ENCODE measurements at places on chromosomes 7 and 10.

GRCh38 chr10:84076540-84077195, 62.6 kb upstream of the GHITM start:
- no peak for DNase-seq

GRCh38 chr7:74355091-74355490, 65.9 kb downstream of the CLIP2 start:
- no peak for DNase-seq

GRCh38 chr10:60958892-60959601, 15.1 kb upstream of the RHOBTB1 start:
- no peak for DNase-seq

- DNase-seq: no peak
Observed at GRCh38 chr10:133127291-133128125, 32.5 kb upstream of the KNDC1 start.

- DNase-seq: no peak
Observed at GRCh38 chr10:68869623-68870022, 31.5 kb upstream of the DDX50 start.

DNA sequence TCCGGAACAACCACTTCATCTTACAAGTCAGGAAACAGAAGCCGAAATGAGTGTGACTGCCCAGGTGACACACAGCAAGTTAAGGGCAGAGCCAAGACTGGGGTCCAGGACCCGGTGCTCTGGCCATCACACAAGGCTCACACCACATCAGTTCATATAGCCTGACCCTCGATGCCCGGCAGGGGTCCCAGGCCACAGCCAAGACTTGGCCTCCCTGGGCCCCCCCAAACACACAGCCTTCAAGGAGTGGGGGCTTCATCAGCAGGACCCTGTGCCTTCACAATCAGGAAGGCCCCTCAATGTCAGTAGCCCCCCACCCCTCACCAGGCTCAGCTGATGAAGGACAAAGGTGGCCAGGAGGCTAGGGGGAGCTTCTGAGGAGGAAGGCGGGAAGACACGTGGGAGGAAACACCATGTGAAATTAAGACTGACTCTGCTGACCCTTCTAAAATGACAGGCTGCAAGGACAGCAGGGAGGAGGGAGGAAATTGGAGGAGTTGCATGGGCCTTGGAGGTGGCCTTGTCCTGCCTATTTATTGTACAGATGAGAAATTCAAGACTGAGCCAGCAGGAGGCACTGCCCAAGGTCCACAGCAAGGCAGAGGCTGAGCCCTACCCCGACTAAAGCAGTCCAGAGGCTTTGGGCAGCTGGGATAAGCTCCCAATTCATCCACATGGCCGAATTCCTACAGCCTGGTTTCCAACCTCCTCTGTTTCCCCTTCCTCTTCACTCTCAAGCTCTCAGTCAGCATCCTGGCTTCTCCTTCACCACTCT, 216.1 kb upstream of the ZMIZ1 start:
- DNase-seq: no peak

DNA sequence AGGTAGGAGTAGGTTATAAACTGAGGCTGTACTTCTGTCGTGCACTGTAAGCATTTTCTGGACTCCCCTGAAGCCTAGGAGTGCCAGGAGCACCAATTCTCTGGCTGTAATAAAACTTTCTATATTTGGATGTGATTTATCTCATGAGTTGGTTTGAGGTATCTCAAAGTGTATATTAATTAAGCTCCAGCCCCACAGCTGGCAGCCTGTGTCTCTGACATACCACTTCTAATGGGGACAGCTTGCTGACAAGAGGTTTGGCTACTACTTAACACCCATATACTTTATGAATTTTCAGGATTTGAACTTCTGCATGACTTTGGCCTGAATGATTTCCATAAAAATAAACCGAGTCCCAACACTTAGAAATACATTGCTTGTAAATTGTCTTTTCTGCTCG, 35.2 kb downstream of the CFAP58 start:
- no peak for DNase-seq

GRCh38 chr10:51000976-51001375, 73.3 kb upstream of the PRKG1 start:
- no peak for DNase-seq

DNA sequence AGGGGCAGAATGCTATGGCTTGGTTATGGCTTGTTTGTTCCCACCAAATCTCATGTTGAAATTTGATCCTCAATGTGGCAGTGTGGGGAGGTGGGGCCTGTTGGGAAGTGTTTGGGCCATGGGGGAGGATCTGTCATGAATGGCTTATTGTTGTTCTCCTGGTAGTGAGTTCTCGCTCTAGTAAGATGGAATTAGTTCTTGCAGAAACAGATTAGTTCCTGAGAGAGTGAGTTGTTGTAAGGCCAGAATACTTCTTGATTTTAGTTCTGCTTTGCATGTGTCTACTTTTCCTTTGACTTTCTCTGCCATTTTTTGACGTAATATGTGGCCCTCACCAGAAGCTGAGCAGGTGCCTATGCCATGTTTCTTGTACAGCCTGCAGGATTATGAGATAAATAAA, 188.2 kb downstream of the KIF20B start:
- no peak for DNase-seq

DNA sequence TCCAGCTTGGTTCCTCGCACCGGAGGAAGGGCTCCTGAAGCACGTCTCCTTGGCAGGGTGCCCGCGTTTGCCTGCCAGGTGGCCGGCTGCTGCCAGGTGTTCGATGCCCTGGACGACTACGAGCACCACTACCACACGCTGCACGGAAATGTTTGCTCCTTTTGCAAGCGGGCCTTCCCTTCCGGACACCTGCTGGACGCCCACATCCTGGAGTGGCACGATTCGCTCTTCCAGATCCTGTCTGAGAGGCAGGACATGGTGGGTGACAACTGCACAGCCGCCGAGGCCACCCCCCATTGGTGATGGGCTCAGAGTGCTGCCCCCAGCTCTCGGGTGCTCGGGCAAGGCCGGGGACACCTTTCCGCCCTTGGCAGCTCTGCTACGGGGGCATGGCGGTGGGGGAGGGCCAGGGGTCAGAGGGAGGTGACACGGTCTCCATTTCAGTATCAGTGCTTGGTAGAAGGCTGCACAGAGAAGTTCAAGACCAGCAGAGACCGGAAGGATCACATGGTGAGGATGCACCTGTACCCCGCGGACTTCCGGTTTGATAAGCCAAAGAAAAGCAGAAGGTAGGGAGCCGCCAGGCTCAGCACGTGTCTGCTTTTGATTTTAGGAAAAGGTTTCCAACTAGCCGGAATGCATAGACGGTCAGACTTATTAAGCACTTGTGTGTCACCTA, 1.1 kb downstream of the ZNF511 start:
- DNase-seq: no peak

DNA sequence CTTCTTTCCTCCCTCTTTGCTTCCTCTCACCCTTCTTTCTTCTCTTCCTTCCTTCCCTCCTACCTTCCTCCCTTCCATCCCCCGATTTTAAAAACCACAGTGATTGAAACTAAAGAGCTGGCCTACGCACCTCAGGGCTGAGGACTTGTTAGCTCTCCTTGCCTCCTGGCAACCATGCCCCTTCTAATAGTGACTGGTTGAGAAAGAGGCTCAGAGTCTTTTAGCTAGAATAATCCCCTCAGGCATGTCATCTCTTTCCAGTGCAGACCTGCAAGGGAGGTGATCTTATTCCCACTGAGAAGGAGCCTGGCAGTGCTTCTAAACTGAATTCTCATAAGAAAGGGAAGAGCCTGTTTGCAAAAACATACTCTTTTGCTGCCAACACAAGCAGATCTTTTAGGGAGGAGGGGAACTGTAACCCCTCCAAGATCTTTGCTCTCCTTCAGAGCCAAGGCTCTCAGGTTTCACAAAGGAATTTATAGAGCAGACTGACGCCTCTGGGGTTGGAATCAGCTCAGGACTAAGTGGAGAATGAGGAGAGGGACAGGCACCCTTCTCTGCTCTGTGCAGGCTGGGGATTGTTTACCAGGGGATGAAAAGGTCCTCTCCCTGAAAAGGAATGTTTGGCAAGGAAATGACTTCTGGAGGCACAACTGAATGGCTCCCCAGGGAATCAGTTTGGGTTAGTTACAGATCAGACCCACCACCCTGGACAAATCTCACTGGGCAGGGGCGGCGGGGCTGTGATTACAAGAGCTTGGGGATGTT, 9.4 kb upstream of the ANKRD1 start:
- DNase-seq: no peak

- no peak for DNase-seq
Observed at GRCh38 chr7:152937282-152937681, 177.7 kb downstream of the ACTR3B start.

DNA sequence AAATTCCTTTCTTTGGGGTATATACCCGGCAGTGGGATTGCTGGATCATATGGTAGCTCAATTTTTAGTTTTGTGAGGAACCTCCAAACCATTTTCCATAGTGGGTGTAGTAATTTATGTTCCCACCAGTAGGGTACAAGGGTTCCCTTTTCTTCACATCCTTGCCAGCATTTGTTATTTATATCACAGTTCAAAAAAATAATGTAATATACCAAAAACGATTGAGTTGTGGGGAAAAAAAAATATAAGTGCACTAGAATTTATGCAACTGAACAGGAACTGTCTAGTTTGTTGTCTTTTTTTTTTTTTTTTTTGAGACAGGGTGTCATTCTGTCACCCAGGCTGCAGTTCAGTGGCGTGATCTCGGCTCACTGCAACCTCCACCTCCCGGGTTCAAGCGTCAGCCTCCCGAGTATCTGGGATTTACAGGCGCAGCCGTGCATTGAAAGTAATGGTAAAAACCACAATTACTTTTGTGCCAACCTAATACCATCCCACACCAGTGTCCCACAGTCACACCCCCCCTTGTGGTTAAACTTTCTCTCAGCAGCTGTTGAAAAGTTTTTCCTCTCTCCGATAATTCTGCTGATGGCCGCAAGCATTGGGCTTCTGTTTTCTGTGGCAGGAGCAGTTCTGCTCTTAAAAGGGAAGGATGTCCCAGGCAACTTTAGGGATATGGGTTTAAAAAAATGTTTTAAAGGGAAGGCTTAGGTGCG, 6.8 kb upstream of the LAT2 start:
- no peak for DNase-seq

- no peak for DNase-seq
Observed at GRCh38 chr7:86598721-86599120, 45.0 kb upstream of the GRM3 start.

DNA sequence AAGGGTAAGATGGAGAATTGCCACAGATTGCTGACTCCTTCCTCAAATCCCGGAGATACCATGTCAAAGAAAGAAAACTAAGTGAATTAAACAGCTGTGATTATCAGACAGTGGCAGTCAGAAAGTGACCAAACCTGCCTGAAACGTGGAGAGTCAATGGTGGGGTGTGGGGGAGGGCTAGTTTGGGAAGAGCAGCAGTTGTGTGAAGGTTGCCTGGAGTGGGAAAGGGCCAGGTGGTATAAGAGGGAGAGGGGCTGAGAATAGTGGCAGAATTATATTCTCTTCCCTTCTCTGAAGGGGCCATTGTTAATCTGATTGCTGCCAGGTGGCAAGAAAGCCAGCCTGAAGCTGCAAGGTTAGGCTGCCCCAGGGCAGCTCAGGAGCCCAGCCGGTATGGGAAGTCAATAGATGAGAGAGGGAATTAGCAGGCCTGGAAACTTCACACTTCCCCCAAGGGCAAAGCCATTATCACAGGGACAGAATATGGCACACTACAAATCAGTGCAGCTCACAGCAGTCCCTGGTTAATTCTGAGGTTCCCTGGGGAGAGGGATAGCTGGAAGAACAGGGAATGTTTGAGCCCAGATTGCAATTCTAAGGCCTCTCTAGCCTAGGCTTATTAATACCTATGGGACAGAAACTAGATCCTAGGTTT, 83.9 kb upstream of the ITGB1 start:
- no peak for DNase-seq

GRCh38 chr7:44044315-44045225, at the start of gene DBNL:
Gene DBNL (plus strand): TSS chr7:44044702. CDS start chr7:44044738, 36 bp downstream.
- DNase-seq: peak; percentile 91

DNA sequence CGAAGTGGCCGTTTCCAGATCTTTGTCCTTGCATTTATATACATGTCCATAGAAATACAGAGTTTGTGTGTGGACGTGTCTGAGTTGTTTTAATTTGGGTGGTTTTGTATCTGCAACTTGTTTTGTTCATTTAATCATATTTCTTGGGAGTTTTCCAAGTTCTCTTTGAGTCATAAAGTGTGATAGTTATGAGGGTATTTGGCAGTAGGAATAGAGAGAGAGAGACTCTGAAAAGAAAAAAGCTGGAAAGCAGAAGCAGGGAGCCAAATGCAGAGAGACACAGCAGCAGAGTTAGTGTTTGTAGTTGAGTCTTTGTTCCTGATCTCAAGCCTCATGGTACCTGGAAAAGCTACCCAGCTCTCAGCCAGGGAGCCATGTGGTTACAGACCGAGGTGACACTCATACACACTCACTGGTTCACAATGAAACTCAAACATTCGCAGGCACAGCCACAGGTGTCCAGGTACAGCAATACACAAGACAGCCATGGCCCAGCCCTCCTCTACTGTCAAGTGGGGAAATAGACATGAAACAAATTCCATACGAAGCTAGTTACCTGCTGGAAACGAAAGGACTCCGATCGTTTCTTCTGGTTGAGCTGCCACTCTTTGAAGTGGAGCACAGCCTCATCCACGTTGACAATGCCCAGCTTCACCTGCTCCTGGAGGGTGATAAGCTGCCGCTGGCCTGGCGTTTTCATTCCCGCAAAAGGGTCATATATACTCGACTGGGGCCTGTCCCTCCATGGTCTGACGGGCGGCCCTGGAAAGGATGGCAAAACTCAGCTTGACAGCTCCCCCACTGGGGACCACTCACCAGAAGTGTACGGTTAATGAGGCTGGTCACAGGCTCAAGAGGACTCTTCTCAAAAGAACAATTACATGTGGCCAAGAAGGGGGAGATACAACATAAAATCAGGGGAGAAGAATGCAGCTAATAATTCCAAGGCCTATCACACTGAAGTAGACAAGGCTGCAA, 33.3 kb upstream of the TM9SF3 start:
- DNase-seq: no peak

DNA sequence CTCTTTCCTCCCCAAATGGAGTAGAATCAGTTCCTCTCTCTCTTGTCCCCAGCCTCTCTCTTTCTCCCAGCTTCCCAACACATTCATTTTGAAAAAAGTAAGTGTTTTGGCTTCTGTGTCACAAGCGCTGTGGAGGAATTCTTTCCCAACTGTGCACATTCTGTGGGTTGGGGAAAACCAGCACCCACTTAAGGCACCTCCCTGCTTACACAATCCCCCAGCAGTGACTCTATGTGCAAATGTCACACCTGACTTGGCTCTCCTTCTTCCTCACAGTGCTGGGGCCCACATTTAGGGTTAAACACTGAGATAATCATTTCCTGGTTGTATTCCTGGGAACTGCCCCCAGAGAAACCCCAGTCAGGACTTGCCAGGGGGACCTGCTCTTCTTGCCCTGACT, 358.1 kb upstream of the ZNF32 start:
- no peak for DNase-seq

DNA sequence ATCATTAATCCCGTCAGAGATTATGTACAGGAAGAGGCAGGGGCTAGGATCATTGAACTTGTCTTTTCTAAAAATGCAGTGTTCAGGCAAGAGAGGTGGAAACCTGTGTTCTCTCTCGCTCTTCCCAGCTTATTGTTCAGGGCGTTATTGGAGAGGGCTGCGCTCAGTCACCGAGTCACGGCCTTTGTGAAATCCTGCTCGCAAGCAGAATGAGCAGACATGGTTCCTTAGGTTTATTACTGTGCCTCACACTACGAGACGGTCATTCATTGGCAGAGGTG, 631 bp upstream of the PRKRIP1 start:
- DNase-seq: no peak

- DNase-seq: no peak
Observed at GRCh38 chr7:34315032-34315431, 343.0 kb upstream of the NPSR1 start.

GRCh38 chr7:129423700-129424410, 10.4 kb upstream of the STRIP2 start:
- no peak for DNase-seq
